ENCODE measurements at places on chromosomes 6 and 20. TPM values are rescaled to one million over a fixed set of nuclear protein-coding genes. Genes with fewer than 3 reads are reported as not detected.

Gene PKIB
- total RNA-seq, result 172 TPM

Gene OXT
- 0.92 TPM for total RNA-seq

Gene SULF2
- 49.0 TPM for total RNA-seq

Gene SLC17A2
- 7.7 TPM for total RNA-seq

Gene TSPO2
- not detected for total RNA-seq

Gene MOXD1
- 16.8 TPM for total RNA-seq

Gene KCNK16
- not detected for total RNA-seq

Gene FAXC
- total RNA-seq, result 5.3 TPM

Gene XKR7
- 0.37 TPM for total RNA-seq

Gene REM1
- total RNA-seq, result 0.08 TPM

Gene GMPR
- total RNA-seq, result 6.1 TPM

Gene GLP1R
- total RNA-seq, result 0.52 TPM

Gene GSTA2
- 441 TPM for total RNA-seq

Gene SYNGAP1
- 5.3 TPM for total RNA-seq

Measured in hepatocyte (in vitro differentiated cells).